ENCODE measurements at places on chromosomes 5 and 9. TPM values are rescaled to one million over a fixed set of nuclear protein-coding genes. Genes with fewer than 3 reads are reported as not detected.

GPR151 gene
- polyA plus RNA-seq: not detected

SHLD3 gene
- polyA plus RNA-seq: 3.8 TPM

CLIC3 gene
- polyA plus RNA-seq: 1.0 TPM

PCDHGA3 gene
- polyA plus RNA-seq: 0.33 TPM

GRCh38 chr5:158177146-158177545, 318.2 kb upstream of the CLINT1 start:
- DNase-seq: no peak

- no peak for DNase-seq
These were observed 16.4 kb downstream of the ISL1 start for GRCh38 chr5:51399643-51400006.

DNA sequence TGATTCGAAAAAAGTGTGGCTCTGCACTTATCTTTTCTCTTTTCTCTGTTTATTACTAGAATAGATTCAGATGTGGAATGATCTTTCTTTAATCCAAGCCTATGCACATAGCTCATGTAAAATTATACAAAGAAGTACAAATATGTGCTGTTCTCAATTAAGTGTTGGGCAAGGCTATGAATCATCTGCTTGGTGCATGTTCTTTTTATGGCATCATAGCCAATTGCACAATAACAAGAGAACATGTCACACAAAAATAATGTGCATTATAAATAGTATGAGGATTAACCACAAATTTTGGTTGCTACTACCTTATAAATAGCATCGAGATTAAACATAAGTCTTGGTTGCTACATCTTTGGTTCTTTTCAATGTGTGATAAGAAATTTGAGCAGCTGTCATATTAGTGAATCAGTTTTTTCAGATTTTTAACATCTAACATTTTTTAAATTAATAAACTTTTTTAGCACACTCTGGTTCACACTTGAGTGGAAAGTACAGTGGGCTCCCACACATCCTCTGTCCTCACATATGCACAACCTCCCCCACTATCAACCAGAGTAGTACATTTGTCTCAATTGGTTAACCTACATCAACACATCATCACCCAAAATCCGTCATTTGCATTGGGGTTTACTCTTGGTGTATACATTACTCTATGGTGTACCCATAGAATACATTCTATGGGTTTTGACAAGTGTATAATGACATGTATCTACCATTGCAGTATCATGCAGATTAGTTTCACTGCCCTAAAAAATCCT, 6.8 kb upstream of the RECK start:
- DNase-seq: no peak

Data from SK-N-SH (cell line).